ENCODE measurements at places on chromosomes 4 and X.

GRCh38 chr4:145716200-145716599 lies 36.3 kb downstream of the C4orf51 start:
- no peak for DNase-seq

DNA sequence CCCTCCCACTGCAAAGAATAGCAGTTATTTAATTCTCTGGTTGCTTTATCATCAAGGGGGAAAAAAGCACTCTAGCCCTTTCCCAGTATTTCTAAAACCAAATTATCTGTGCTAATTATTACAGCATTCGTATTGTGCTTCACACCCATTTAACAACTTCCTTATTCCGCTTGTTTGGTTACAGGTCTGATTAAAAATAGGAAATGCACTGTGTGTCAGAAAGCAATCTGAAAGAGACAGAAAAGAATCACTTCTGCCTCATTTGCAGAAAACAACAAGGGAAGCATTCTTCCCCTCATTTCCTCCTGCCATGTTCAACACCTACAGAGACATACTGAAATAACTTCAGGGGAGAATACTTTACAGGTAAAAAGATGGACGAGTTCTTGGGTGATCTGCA lies 114.9 kb upstream of the MAP3K15 start:
- DNase-seq = no peak

DNA sequence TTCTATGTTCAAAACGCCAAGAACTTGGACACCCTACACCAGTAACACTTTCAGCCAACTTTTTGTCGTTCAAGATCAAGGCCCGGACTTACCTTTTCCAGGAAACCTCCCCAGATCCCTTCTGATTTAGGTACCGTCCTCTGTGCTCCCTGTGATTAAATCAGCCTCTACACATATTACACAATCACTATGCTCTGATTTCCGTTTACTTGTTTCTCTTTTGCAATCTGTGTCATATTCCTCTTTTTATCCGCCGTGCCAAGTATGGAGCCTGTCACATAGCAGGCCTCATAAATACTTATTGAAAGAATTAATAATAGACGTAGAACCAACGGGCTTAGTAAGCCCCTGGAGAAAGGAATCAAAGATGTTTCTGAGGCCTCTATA lies 722 bp upstream of the TMEM33 start:
- DNase-seq = no peak

- no peak for DNase-seq
Observed at GRCh38 chrX:110417128-110417527, 58.5 kb downstream of the RTL9 start.

DNA sequence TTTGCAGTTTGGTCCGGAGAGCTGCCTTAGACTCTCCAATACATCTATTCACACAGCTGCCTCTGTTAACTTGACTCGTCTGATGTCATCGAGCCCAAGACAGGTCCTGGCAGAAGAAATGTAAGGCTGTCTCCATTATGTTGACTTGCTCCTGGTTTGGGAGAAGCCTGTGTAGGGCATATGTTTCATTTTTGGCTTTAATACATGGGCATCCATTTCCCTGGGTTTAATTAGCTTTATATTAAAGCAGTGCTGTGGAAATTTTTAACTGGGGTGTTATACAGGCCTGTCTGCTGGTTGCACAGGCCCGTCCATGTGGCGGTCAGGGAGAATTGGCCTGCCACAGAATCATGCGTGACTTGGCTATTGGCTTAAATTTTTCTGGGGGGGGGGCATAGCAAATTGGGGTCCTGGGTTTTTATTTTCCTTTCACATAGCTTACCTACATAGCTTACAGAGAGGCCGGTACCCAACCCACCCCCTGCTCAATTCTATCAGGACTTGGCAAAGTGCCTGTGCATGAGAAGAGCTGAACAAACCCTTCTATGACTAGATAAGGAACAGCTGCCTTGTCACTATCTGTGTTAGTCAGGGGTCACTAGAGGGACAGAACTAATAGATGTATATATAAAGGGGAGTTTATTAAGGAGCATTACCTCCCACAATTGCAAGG lies 123.5 kb upstream of the WDR1 start:
- no peak for DNase-seq

DNA sequence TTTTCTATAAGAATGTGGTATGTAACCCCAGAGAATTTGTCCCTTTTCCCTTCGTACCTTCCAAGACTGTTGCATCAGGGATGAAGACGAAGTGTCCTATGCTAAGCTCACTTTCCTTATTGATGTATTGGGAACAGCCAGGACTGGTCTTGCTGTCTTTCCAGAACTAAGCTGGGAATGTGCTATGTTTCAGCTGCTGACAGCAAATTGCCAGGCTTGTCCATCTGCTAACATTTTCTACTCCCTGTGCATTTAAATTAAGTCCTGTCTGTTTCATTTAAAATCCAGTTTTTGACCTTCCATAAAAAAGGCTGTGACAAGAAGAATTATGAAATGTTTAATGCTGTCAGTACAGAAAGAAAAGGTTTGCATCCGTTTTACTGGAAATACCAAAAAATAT lies 87.9 kb downstream of the ATP10D start:
- no peak for DNase-seq

GRCh38 chrX:39944416-39944815 lies 153.3 kb downstream of the BCOR start:
- no peak for DNase-seq

DNA sequence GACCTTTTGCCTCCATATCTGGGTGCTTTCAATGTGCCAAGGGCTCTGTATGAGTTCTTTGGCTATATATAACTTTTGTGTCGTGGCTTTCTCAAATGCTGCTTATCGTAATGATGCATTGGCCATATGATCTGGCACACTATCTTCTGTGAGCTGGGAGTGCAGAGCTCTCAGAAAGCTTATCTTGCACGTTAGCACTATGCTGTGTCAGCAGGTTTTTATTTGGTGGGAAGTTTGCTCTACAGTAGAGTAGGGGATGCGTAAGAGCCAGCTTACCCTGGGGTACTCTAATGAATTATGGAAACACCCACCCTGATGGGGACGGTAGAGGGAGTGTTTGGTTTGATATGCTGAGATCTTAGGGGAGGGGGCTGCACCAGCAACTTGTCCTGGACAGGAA lies 119.6 kb downstream of the FAAH2 start:
- DNase-seq = no peak

- DNase-seq = no peak
Observed at GRCh38 chr4:56348576-56348975, 38.7 kb downstream of the AASDH start.

- no peak for DNase-seq
Observed at GRCh38 chr4:72301759-72302158, 267.3 kb downstream of the ADAMTS3 start.

GRCh38 chr4:66564901-66565651 lies 894.8 kb upstream of the EPHA5 start:
- no peak for DNase-seq

- no peak for DNase-seq
Observed at GRCh38 chrX:24759786-24760185, 66.1 kb downstream of the POLA1 start.

DNA sequence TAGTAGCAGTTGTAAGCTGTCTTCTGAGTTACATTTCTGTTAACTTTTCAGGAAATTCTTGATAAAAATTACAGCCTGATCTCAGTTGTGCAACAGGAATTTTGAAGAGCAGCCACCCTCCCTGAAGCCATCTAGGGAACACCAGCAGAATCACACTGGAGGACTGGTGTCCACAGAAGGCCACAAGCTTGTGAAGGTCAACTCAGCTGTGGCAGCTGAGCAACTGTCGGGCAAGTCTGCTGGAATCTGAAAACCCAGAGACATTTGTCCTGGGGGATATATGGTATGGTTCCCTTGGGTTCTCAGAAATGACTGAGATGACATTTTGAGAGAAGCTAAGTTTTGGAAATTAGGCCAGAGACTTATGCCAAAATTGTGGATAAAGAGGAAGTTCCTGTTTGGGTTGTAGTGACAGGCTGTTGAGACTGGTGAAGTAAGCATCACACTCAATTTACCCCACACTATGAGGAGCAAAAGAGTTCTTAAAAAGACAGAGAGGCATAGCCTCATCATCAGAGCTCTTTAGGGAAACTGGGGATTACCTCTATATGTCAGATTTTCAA lies 78.1 kb upstream of the TNIP3 start:
- no peak for DNase-seq

- no peak for DNase-seq
Observed at GRCh38 chr4:189355590-189355989, 585.1 kb upstream of the FRG1 start.

Data from activated T-cell treated with anti-CD3 and anti-CD28 coated beads for 4 hours (primary cell).